GM13976 (cell line): ENCODE measurements at places on chromosomes 5 and 9.

DNA sequence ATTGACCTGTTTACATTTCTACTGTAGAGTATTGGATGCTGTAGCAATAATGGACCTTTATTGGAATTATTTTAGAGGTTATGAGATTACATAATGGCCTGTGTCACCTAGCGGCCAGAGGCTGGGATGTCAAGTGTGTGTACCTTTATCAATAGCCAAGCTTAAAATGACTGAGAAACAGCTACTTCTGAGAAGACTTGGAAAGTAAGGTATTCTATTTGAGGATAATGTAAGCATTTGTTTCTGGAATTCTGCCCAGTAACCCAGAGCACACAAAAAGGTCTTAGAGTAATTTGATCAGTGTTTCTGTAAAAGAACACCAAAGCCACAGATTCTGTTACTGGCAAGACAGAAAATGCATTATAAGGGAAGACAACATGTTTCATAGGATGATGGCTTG is 116.8 kb downstream of the MACIR start:
- no peak for DNase-seq

GRCh38 chr5:167579693-167580055 is 711.8 kb upstream of the WWC1 start:
- no peak for DNase-seq

- no peak for DNase-seq
Measured at GRCh38 chr5:125695996-125696655, 727.1 kb upstream of the GRAMD2B start.

DNA sequence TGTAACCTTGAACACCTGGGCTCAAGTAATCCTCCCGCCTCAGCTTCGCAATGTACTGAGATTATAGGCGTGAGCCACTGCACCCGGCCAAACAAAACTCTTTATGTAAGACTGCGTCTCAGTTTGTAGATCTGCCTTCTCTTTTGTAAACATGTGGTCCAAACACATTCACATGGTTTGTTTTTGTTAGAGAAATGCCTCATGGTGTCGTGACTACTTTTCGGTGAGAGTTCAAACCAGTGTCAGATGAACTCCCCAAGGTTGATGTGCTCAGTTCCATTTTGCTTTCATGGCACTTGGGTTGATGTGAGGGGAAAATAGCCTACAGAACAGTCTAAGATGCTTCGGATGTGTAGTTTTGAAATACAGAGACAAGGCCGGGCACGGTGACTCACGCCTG is 231.6 kb downstream of the GOLPH3 start:
- DNase-seq = no peak

DNA sequence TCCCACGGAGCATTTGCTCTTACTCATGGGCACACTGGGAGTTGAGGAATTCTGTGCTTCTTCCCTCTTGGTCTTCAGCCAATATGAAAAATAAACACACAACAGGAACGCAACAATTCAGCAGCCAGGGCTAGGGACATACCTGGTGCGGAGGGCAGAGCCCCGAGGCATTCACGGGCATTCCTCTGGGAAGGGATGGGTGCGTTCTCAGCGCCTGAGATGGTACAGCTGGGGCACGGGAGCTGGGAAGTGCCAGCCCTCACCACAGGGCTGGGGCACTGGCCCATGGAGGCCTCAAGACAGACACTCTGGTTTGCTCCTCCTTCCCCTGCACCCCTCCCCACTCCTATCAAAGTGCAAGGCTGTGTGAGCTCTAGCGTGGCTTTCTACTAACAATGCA is 2.1 kb downstream of the SLC6A3 start:
- DNase-seq = no peak

GRCh38 chr9:92870289-92870688 is 7.5 kb downstream of the ZNF484 start:
- DNase-seq = no peak

- peak; percentile 12 for DNase-seq
Measured at GRCh38 chr5:143573568-143574170, 170.2 kb upstream of the NR3C1 start.

- DNase-seq = no peak
Measured at GRCh38 chr5:101716941-101717340, 579.1 kb downstream of the SLCO4C1 start.

GRCh38 chr9:12776513-12777055 is 1.8 kb downstream of the LURAP1L start:
- no peak for DNase-seq

DNA sequence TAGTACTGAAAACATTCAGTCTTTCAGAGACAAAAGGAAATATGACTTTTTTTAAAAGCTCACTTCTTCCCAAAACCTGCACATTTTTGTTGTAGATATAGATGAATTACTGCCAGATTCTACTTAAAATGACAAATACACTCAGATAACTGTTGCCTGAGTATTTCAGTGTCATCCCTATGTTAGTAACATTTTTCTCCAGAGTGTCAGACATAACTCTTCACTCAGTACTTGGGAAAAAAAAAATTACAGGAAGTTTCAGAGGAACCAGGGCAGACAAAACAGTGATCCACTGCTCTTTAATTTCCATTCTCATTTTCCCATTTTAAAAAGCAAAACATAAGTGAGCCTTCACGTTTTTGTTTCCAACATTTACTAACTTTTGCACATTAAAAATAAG is 79.3 kb upstream of the ITGA1 start:
- no peak for DNase-seq

- DNase-seq = no peak
Measured at GRCh38 chr9:79660615-79661014, 88.8 kb downstream of the TLE4 start.

DNA sequence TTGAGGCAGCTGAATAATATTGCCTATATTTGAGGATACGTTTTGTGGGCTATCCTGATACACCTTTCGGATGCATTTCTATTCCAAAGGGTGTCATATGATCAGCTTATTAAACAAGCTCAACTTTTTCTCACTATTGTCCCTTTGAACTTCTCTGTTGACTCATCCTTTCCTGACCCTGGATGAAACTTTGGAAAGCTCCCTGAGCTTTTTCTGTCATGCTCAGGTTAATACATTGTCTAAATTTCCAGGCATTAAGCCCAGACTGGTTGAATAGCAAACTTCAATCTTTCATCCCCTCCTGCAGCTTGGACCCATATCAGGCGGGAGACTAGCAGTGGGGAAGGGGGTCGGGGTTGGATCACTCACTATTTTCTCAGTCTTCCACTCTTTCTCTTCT is 104.9 kb upstream of the PTPN3 start:
- no peak for DNase-seq

- no peak for DNase-seq
Measured at GRCh38 chr5:15598294-15598902, 98.4 kb downstream of the FBXL7 start.

GRCh38 chr5:19910136-19910535 is 77.9 kb downstream of the CDH18 start:
- no peak for DNase-seq

- no peak for DNase-seq
Measured at GRCh38 chr5:61289669-61290306, 42.3 kb upstream of the ZSWIM6 start.

GRCh38 chr5:84017523-84018172 is 297.0 kb upstream of the HAPLN1 start:
- no peak for DNase-seq

GRCh38 chr5:139634541-139634940 is 13.6 kb upstream of the CXXC5 start:
- DNase-seq = no peak

- no peak for DNase-seq
Measured at GRCh38 chr9:129761293-129761900, 8.6 kb upstream of the PTGES start.

GRCh38 chr9:30289435-30289834 is 2095.0 kb upstream of the ACO1 start:
- no peak for DNase-seq

DNA sequence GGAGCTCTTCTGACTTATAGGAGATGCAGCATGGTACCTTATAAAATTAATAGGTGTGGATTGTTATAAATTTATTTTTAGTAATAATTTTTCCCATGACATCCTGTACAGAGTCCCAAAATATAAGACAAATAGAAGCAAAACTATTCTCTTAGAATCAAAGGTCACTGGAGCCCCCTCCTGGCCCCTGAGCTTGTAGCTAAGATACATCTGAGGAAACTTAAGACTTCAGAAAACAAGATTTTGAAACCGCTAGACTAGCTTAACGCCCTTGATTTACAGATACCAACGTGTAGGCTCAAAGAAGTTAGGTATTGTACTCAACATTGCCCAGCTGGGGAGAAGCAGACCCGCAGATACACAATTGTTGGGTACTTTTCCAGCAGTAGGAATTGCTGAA is 45.7 kb upstream of the KCNN2 start:
- no peak for DNase-seq

GRCh38 chr9:10700291-10700690 is 87.5 kb upstream of the PTPRD start:
- no peak for DNase-seq

- DNase-seq = no peak
Measured at GRCh38 chr5:144032375-144032774, 138.1 kb downstream of the YIPF5 start.

GRCh38 chr5:126126574-126126973 is 296.6 kb upstream of the GRAMD2B start:
- no peak for DNase-seq

- DNase-seq = no peak
Measured at GRCh38 chr9:137592767-137593166, 2.5 kb upstream of the ZMYND19 start.

DNA sequence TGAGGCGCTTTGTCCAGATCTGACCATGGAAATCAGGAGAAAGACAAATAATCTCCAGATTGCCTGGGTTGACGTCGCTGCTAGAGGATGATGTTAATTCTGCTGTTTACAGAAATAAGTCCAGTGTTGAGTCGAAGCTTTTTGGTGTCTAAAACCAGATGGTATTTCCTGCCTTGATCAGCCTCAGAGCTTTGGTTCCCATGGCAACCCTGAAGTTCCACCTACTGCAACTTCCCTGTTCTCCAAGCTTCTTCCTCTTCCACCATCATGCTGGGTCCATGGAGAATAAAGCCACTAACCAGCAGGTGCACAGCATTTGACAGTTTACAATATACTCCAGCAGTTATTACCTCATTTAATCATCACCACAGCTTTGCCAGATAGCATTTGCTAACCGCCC is 18.0 kb upstream of the GABBR2 start:
- no peak for DNase-seq
